ENCODE measurements at places on chromosomes 5 and 9.

DNA sequence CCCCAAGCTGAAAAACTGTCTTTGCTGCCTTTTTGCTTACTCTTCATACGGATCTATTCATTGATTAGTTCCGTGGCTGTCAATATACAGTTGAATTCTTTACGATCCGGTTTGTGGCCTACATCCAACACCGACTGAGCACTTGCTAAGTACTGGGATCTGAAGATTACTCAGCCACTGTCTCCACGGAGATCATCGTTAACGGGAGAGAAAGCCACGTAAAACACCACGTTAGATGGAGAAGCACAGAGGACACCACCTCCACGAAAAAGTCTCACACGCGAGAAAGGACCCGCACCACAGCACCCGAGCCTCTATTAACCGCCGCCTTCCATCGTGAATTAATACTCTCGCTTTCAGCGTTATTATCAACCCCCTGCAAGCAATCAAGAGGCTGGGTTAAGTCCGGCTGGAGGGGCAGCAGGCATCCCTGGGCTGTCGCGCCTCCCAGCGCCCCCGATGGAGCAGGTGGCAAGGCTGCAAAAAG is 650 bp downstream of the ELP1 start:
- peak; percentile 4 for DNase-seq

GRCh38 chr5:175148636-175149172 is 295.3 kb downstream of the DRD1 start:
- DNase-seq, result no peak

DNA sequence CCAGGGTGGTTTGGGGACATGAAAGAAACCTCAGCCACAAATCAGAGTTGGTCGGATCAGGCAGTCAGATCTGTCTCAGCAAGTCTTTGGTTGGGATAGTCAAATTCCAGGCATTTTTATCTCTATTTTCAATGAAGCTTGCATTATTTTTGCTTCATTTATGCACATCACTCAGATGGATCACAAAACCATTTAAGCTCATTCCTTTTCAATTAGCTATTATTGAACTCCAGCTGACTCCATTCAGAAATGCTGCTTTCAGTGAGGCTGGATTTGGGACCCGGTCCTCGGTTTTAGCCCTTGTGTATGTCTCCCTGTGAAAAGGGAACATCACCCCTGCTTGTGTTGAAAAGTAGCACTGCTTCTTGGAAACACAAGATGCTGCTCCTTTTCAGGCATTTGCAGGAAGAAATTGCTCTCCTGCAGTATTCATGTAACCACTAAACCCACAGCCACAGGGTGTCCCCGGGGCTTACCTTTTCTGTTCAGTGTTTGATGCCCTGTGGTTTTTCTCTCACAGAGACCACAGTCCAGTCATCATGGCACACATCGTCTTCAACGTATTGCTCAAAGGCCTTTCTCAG is 232.9 kb downstream of the NFIB start:
- peak; percentile 66 for DNase-seq

DNA sequence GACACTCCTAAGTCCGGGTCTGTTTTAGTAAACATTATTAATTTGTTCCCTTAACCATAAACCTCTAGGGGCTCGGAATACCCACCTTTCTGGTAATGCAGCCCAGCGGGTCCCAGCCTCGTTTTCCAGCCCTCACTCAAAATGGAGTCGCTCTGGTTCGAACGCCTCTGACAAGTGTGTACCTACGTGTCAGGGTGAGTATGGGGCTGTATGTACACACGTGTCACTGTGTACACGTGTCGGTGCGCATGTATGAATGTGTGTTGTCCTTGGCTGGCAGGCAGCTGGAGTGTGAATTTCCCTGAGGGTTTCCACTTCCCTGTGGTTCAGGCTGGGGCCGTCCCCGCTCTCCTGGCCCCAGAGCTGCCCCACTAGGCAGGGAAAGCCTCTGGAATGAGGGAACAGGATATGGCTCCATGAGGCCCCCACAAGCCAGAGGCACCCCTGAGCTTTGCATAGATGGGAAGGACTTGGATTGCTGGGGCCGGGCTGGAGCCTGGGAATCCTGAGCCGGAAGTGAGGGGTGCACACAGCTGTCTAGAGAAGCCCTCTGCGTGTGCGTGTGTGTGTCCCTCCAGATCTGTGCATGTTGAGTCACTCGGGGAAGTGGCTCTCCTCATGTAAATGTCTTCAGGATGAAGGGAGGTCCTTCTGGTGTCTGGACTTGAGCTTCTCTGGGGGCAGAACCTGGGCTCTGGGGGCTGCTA is 160.8 kb upstream of the IER5L start:
- DNase-seq, result peak; percentile 73

GRCh38 chr5:94174748-94175411 is 433.5 kb upstream of the POU5F2 start:
- DNase-seq, result peak; percentile 44

- DNase-seq, result no peak
These were observed 60.1 kb downstream of the GADD45G start for GRCh38 chr9:89664896-89665329.

DNA sequence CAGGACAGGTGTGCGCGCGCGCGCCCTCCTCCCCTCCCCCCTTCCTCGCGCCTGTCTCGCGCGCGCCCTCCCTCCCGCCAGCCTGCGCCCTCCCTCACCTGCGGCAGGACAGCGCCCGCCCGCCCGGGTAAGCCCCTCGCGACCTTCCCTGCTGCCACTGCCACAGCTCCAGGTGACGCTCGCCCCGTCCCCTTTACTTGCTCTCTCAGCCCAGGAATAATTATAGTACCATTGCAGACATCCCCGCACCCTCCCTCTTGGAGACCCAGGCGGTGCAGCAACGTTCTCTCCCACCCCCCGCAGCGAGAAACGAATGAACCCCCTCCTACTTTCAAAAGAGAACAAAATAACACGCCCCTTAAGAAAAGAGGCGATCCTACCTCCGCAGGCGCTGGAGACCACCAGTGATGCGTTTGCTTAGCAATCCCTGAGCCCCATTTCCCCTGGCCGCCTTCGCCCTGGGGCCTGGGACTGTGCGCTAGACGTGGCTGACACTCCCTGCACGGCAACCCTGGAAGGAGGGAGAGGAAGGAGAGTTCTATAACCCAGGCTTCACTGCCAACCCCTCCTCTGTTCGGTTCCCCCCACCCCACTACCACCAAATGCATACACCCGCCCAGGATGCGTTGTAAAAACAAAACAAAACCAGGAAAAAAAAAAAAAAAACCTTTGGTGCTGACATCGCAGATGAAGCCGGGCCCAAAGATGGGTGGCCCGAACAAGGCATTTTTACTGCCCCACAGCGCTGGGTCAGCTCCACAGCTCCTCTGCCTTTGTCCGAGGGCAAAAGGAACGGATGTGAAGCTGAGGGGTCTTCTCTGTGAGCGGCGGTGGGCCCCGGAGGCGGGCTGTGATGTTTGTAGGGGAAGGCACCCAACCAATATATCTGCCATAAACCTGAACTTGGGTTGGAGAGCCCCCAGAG is 5.6 kb upstream of the PURA start:
- no peak for DNase-seq

DNA sequence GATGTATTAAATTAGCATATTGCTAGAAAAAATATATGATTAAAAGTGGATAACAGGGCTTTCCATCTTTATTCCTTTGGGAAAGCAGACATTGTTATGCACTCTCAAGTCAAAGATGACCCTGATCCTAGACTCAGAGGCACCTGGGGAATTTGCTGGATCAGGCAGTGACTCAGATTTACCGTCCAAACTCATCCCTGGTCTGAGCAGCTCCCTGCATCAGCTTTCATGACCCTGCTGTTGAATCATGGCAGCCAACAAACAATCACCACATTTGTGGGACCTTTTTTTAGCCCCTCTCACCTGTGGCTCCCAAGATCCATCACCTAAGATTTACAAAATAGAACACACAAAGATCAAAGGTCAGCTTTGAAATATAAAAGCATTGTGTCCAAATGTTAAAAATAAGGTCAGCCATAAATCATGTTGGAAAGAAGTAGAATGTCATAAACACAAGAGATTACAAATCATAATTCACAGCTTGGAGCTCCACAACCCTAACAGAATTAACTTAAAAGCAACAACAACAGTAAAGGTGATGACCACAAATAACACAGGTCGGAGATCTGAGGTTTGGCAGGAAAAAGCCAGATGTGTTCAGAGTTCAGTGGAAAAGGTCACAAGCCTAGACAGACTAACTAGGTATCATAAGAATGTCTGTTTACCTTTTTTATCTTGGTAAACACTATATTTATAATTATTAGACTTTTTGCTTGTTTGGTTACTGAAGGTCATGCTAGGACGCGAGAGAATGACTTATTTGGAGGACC is 55.5 kb downstream of the ZFAND5 start:
- no peak for DNase-seq

- no peak for DNase-seq
These were observed 398.3 kb downstream of the NTRK2 start for GRCh38 chr9:85067792-85068191.

- DNase-seq, result no peak
These were observed 58.7 kb downstream of the PRDM6 start for GRCh38 chr5:123147741-123148140.

GRCh38 chr9:137382444-137383080 is 40.4 kb downstream of the EXD3 start:
- no peak for DNase-seq

DNA sequence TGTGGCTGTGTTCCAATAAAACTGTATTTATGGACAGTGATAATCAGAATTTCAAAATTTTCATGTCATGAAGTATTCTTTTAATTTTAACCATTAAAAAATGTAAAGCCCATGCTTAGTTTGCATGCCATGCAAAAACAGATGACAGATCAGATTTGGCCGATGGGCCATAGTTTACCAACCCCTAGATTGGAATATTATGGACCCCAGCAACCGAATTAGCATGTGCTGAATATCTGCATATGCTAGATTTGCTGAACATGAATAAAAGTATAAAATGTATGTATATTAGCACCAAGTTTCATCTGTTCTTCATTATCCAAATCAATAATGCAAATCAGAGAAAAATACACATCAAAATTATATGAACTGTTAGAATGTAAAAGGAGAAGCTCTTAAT is 158.5 kb upstream of the PPP1R2B start:
- DNase-seq, result no peak

- DNase-seq, result no peak
These were observed 358.9 kb downstream of the DEPDC1B start for GRCh38 chr5:60340965-60341471.

DNA sequence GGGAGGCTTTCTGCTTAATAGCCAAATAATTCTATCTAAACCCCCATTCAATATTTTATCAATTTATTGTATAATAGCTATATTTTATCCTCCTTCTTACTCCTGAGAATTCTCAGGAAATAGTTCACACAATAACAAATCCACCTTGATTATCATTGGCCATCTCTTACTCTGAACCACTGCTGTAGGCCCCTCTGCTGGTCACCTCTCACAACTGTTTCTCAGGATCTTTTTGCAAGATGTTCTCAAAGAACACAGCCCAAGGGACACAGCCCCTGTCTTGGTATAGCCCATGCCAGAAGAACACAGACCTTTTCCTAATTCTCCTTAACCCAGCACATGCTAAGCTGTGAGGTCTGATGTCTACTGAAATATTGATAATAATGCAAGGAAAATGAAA is 74.9 kb upstream of the HTR4 start:
- DNase-seq, result no peak
